ENCODE measurements at places on chromosomes 6 and 20.

GRCh38 chr6:40918040-40918651, 120.9 kb downstream of the UNC5CL start:
- no peak for DNase-seq

DNA sequence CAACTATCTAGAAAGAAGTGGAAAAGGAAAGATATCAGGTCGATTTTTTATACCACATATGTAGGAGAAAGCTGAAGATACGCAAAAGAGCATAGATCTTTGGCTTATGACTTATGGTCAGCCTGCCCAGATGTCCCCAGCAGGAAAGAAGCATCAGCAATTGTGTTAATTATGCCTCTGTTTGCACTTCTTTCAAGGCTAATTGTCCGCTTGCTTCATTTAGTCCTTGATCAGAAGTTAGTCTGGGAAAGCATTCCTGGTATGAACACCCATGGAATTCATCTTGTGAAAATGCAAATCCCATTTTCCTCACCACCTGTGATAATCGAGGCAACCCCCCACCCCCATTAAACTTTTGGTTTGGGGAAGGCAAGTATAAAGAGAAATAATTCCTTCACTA, 62.8 kb downstream of the ATP9A start:
- no peak for DNase-seq

DNA sequence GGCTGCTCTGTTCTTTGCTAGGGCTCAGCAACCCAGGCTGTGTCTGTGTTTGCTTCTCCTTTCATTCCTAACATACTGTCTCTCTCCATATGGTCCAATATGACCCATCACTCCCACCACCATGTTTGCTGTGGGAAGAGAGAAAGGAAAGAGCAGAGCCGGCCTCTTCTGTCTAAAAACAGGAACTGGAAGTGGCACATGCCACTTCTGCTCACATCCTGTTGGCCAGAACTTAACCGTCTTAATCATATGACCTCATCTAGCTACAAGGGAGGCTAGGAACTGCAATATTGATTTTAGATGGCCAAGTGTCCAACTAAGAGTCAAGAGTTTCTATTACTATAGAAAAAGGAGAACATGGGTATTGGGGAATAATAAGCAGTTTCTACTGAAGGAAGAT, 212.5 kb upstream of the CHD6 start:
- no peak for DNase-seq

- no peak for DNase-seq
Measured at GRCh38 chr20:15515691-15516090, 1057.6 kb downstream of the KIF16B start.

DNA sequence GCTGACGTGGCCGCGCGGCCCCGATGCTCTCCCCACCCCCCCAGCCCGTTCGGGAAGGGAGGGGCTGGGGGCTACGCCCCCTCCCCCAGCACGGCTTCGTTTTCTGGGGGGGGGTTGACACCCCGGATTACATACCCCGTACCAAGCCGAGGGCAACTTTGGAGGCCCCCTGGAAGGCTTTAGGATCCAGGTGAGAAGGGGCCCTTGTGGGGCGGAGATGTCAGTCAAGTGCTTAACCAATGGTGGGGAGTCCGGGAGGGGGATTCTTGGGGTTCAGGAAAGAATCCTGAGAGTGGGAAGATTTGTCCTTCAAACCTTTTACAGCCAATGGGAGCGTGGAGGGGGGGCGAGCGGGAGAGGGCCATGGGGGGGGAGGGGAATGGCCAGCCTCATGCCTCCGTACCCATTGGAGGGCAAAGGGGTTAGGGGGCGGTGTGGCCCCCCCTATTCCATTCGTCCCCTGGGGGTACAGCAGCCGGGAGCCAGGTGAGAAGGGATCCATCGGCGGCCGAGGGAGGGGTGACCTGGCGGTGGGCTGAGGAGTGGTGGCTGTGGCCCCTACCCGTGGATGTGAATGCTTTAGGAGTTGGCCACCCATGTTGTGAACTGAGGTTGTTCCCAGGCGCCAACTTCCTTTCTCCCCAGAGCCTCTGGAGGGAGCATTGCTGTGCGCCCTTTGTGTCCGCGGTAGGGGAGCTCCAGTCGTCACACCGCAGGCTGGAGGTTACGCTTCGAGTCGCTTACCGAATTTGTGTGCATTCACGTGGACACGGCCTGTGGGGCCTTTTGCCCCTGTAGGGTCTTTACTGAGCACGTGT, 682 bp downstream of the BRD2 start:
- peak; percentile 76 for DNase-seq

DNA sequence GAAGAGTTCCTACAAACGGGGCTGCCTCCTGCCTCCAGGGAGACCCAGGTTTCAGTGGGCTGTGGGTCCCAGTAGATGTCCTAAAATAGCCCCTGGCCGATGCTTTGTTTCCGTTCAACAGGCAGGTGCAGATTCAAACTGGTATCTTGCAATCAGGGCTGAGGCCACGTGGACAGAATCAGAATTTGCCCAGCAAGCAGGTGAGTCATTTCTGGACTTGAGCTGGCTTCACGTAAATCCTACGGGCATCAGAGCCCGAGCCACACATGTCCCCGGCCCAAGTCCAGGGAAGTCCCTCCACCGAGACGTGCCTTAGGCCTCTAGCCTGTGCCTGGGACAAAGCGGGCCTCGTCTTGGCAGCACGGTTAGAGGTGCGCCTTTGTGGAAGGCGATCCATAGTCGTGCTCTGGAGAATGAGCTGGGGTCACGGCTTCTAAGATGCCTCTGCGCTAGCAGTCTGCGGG, 101.6 kb upstream of the FRMD1 start:
- DNase-seq: no peak

DNA sequence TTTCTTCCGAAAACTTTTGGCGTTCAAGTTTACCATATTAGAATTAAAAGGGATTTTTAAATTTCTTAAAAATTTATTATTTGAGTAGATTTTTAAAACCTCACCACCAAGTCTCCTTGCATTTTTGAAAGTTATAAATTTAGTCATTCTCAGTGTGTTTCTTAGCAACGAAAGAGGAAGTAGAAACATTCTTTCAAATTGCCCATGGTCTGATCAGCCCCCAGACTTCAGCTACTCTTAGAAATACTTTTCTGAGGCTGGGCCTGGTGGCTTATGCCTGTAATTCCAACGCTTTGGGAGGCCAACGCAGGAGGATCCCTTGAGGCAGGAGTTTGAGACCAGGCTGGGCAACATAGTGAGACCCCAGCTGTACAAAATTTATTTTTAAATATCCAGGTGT, 15.1 kb upstream of the RTF2 start:
- no peak for DNase-seq

GRCh38 chr6:103011605-103012004, 1618.1 kb downstream of the GRIK2 start:
- no peak for DNase-seq

GRCh38 chr20:11366660-11367059, 551.0 kb upstream of the BTBD3 start:
- DNase-seq: no peak

GRCh38 chr20:2402271-2402980, 21.7 kb downstream of the TGM6 start:
- DNase-seq: no peak

- no peak for DNase-seq
Measured at GRCh38 chr20:53809217-53809616, 215.6 kb upstream of the ZNF217 start.

DNA sequence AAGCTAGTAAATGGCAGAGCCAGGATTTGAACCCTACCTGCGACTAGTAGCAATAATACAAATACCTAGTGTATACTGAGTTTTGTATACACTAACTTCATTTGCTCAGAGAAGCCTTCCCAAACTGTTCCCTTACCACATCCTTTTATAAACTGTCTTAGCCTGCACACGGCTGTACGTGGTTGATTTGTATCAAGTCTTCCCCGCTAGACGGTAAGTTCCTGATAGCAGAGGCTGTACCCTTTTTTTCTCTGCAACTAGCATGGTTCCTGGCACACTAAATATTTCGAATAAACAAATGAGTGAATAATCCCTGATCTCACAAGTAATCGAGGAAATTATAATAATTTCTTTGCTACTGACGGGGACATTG, 636 bp downstream of the RTF2 start:
- DNase-seq: no peak

- DNase-seq: no peak
Measured at GRCh38 chr6:56235245-56235644, 12.1 kb downstream of the COL21A1 start.

GRCh38 chr20:9632991-9633390, 118.6 kb downstream of the LAMP5 start:
- no peak for DNase-seq

DNA sequence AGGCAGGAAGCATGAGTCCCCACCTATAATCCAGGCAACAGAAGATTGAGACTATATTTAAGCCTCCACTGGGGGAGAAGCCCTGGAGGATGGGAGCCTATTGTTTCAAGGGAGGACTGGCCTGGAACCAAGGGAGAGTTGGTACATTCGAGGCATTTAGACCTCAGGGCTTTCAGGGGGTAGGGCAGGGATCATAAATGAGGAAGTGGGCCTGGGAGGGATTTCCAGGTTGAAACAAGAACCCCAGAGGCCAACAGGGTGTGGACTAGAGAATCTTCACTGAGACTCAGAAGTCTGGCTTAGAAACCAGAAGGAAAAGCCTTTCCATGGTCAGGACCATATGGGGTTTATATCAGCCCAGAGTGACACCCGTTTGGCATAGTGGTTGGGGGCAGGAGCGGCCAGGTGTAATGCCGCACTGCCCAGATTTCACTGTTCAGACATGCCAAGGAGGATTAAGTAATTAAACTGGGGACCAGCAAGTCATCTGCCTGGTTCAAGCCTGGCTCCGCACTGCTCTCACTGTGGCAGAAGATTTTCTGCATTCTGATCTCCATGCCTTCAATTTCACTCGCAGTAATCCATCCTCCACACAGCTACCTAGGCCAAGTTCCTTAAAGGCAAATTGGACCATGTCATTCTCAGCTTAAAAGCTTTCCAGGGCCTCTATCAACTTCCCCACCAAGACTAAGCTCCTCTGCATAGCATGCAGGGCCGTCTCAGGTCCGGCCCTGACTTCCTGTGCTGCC, 17.8 kb downstream of the LRFN2 start:
- no peak for DNase-seq

- DNase-seq: no peak
Measured at GRCh38 chr20:34629342-34629741, 47.5 kb downstream of the PIGU start.

DNA sequence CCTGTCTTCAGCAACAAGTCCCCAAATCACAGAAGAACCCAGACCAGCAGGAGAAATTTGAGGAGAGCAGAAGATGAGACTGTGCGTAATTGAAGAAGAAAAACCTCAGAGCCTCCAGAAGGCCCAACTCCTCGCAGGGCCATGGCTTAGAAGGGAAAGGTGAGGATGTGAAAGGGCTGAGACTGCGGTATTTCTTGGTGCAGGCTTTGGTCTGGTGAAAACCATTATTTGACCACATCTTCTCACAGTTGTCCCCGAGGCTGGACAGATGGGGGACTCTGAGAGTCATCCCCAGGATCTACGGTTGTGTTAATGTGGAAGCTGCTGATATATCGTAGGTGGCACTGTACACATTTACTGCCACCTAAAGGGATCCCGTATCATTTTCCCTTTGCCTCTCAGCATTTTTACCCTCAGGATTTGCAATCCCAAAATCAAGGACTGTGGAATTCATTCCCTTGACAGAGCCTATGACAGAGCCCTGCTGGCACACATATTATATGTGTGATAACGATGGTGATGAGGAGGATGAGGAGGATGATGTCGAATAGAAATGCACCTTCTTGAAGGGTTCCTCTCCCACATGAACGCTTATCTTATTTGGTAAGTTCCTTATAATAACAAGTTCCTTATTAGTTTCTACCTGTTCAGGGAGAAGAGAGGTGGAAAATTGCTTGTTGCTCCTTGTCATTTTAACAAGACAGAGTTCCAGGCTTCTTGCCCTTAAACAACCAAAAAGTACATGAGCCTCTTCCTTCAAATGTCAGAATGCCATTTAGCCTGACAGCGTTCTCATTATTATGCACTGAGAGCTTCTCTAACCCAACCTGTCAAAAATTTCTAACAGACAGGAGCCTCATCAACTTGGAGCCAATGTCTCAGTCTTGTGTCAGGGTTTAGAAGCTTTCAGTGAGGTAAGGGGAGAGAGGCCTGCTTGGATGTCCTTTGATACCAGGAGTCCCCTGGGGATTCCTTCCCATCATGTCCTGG, 135.8 kb downstream of the PXDC1 start:
- DNase-seq: no peak

- no peak for DNase-seq
Measured at GRCh38 chr6:3419624-3420272, 37.1 kb downstream of the SLC22A23 start.

- DNase-seq: no peak
Measured at GRCh38 chr20:42193119-42193518, 574.9 kb upstream of the CHD6 start.

DNA sequence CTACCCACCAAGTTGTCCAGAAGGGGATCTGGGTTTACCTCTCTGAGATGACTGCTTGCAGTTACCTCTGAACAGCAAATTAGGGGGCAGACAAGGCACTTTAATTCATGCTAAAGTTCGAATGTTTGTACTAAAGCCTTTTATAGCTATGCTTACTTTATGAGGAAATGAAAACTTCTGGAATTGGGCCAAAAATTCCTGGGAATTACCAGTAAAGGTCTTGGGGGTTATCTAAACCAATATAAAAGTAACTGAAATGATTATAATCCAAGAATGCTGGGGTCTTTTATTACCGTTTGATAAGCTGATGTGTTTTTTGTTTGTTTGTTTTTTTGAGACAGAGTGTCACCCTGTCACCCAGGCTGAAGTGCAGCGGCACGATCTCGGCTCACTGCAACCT, 7.9 kb upstream of the LZTS3 start:
- no peak for DNase-seq

DNA sequence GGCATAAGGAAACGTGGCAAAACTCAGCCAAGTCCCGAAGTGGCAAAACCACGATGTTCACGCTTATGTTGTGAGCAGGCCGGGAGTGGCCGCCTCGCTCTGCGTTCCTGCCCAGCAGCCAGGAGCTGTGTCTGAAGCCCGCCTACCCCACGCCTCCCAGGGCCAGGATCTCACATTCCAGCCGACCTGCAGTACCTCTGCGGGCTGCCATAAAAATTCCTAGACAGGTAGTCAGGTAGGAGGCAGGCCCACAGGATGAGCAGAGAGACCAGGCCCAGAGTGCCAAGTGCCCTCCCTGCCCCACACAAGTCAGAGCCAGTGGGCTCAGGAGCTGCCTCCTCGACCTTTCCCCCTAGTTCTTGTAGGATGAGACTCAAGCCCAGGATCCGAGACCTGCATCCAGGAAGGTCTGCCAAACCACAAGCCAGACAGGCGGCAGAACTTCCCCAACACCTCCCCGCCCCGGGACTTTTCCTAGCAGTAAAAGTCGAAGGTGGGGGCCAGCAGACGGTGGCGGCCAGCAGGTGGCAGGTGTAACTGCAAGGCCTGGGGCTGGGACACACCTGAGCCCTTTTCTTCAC, 16.7 kb downstream of the PMEPA1 start:
- DNase-seq: no peak

- DNase-seq: no peak
Measured at GRCh38 chr6:47098570-47098993, 56.5 kb upstream of the ADGRF1 start.

DNA sequence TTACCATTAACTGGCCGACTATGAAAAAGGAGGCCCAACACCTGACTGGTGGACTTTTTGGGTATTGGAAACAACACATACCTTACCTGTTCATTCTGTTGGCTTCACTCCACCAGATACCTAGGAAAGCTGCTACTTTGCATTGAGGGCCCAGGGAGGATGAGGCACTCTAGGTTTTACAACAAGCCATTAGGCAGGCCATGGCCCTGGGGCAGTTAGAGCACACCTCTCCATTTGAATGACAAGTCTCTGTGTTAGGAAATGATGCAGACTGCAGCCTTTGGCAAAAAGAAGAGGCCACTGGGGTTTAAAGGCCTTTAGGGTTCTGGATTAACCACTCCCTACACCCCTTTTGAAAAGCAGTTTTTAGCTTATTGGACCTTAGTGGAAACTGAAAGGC, 144.3 kb downstream of the OR2B2 start:
- no peak for DNase-seq

GRCh38 chr6:163607792-163608191, 193.3 kb downstream of the QKI start:
- DNase-seq: no peak
